ENCODE measurements at places on chromosomes 3 and 15.

- peak; percentile 90 for DNase-seq
Observed at GRCh38 chr3:46078712-46079400, 51.6 kb upstream of the XCR1 start.

GRCh38 chr15:76988867-76989780 is 5.8 kb upstream of the PSTPIP1 start:
- no peak for DNase-seq

DNA sequence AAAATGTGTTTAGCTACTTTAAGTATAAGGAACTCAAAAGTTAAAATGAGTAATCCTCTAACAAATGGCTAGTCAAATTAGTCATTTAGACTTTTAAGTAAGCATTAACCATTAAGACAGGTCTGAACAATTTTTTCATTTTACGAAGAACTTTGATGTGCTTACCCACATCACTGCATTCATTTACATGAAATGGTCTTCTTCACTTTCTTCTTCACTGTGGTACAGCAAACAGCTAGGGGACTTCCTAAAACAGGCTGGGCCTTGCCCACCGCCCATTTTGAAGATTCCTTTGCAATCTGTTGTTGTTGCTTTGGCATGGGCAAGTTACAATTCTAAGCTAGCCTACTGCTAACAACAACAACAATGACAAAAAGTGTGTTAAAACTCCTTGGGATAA is 67.4 kb downstream of the CBLB start:
- DNase-seq: no peak

- no peak for DNase-seq
Observed at GRCh38 chr15:87538327-87538834, 718.2 kb downstream of the NTRK3 start.

DNA sequence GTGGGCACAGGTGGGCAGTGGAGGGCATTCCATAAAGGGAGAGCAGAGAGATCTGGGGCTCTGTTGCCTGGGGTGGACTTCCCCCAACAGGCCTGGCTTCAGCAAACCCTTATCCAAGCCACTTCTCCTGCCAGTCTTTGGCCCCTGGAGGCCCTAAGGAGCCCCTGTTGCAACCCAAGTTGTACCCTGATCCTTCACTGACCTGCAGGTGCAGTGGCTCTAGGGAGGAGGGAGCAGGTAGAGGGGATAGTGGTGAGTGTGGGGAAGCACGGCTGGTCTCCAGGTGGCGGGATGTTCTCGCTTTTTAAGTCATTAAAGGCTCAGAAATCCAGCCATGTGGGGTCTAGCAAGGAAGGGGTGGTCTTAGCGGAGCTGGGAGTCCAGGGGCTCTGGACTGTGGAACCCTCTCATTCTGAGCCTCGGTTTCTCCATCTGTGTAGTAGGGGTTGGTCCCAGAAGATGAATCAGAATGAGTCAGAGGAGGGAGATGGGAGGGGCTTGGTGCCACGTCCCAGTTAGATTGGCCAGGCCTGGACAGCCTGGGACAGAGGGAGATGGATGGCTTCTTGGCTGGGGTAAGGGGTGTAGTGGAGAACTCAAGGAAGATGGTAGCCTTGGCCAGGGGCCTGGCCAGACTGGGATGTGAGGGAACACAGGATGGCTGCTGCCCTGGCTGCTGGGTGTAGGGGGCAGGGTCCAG is 2.6 kb downstream of the ZBTB47 start:
- no peak for DNase-seq

DNA sequence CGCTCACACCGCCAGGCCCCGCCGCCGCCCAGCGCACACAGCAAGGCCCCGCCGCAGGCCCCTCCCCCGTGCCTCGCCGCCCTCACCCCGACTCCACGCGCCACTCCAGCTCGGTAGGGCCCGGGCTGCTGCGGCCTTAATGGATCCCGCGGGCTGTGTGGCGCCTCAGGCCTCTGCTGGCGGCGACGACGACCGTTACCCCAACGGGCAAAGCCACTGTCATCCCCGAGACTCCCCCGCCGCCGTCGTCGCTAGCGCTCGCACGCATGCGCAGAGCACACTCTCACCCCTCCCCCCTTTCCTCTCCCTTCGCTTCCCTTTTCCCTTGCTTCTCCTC is at the start of gene MSL2:
MSL2 (minus strand) TSS at position 272 of the 337 bp plus-strand sequence. CDS start 1,222 bp downstream, outside the sequence.
- DNase-seq: no peak

DNA sequence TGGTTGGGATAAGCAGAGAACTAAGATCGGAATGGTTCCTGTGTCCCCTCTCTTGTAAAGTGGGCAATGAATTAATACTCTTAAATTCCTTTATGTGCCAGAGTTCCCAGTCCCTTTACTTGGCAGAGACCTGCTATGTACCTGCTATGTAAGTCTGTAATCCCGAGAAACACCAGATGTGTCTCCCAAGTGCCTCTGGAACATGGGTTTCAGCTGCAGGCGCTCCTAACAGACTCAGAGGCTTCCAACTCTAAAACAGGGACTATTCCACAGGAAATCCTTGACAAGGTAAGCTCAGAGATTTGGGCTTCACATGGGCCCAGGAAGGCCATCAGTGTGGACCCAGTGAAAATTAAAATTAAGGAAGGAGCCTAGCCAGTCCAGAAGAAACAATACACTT is 117.7 kb upstream of the PLCL2 start:
- no peak for DNase-seq

All from activated CD4-positive, alpha-beta T cell treated with anti-CD3 and anti-CD28 coated beads, Interleukin-2, amount 50 U/mL, for 4 hours (primary cell).